Hypothalamus (tissue), 51 donors: ENCODE measurements at places on chromosomes 11 and 22.

- DNase-seq = no peak
These were observed 180.0 kb upstream of the NTM start for GRCh38 chr11:131190446-131190845.

DNA sequence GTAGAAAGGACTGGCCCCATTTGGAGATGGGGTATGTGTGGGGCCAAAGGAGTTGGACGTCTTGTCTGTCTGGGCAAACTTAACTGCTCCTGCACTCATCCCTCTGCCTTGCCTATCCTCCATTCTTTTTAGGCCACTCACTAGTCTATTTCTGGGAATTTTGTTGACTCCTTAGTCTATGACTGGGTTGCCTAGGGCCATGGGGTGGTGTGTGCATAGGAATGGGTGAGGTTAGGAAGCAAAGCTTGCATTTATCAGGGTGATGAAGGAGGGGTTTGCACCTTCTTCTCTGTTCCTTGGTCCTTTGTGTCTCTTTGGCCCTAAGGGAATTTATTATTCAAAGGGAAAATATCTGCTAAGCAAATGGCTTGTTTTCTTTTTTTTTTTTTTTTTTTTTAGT is 80.9 kb upstream of the OR9Q1 start:
- DNase-seq = no peak

GRCh38 chr11:117808784-117809183 is 11.8 kb upstream of the DSCAML1 start:
- no peak for DNase-seq

DNA sequence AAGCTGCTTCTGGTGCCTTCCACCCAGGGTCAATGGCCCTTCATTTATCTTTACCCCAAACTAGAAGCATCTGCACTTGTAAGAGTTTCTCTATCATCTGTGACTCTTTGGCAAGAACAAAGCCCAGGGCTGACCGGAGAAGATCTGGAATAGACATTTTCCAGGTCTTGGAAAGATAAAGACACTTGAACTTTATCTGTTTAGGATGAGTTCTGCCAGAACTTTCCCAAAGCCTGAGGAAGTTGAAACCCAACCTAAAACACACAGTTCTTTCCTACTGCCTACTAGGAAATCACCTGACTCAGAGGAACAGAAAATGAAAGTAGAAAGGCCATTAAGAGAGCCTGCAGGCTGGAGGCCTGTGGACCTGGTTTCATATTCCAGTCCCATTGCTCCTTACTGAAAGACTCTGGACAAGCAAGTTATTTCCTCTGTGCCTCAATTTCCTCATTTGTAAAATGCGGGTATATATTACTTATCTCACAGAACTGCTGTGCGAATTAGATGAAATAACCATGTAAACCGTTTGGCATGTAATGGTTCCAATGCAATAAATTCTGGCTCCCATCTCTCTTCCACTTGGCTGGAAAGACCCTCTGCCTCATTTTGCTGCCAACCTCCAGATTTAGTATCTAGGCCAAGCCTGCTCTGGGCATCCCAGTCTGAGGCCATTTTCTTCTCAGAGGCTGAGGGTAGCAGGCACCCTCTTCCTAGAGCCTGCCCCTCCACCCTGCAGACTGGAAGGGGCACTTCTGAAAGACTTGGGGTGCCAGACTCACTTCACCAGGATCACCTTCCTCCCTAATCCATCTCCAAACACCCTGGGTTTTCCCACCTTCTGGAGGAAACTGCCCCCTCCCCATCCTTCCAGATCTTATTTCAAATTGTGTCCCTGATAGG is 1.2 kb downstream of the UBE2L6 start:
- no peak for DNase-seq

- DNase-seq = no peak
These were observed 3.1 kb upstream of the MMP8 start for GRCh38 chr11:102727890-102728289.

- no peak for DNase-seq
These were observed 224.3 kb upstream of the C11orf87 start for GRCh38 chr11:109197656-109198055.

- DNase-seq = peak; percentile 42
These were observed 3.1 kb downstream of the CDC42EP1 start for GRCh38 chr22:37563153-37564081.

DNA sequence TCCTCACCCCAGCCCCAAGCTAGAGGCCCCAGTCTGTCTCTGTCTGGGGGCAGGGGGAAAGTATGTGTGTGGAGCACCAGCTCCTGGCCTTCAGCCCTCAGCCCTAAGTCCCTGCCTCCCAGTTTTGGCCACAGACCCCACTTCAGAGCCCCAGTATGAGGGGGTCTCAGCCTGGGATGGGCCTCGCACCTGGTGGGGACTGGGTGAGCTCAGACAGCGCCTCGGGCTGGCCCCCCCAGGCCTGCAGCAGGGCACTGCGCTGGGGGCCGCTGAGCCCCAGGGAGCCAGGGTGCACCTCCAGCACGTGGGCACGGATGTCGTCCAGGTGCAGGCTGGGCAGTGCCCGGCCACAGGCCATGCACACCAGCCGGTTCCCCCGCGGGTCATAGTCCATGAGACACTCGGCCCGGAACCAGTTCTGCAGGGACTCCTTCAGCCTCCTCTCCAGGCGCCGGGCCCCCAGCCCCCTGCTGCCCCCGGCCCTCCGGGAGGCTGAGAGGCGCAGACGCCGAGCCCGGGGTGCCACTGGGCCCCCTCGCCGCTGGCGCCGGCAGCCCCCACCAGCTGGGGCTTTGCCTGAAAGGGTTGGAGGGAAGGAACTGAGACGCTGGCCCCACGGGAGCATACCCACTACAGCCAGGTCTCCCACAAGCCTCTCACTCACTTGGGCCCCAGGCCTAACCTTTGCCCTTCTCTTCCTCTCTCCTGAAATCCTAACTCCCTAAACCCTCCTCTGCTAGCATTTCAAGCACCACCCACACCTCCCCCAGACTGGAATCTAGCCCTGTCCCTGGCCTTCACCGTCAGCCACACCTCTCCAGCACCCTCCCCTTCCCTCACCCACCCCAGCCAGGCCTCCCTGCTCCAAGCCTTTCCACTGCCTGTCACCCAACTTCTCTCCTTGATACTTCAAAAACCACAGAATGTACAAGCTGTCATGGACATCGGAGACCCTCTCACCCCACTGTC is 3.6 kb downstream of the ZFTA start:
- no peak for DNase-seq

GRCh38 chr22:50734343-50734771 is 3.6 kb upstream of the ACR start:
- DNase-seq = no peak

DNA sequence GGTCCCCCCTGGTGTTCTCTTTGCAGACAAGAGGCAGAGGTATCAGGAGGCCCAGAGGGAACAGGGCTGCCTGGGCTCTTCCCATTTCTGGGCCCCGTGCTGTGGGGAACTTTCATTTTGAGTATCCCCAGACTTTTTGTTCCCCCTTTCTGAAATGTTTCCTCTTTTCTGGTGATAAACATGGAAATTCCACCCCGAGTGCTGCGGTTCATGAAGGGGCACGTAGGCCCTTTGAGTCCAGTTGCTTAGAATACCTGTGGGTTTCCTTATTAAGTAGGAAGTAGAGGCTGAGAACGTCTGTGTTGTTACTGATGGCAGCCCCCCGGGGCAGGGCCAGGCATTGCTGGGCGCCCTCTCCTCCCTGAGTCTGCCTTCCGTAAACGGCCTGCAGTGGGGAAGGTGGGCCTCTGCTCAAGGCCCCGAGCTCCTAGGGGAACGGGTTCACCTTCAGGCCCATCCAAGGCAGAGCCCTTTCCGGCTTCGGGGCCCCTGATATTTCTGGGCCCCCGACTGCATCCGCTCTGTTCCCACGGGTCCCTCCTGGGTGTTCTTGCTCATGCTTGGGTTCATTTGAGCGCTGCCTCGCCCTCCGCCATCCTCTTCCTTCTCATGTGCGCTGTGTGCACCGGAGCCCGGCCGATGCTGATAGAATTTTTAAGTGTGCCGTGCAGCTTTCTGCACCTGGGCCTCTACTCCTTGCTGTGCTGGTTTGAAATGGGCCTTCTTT is 12.0 kb downstream of the TBC1D22A start:
- DNase-seq = peak; percentile 32

DNA sequence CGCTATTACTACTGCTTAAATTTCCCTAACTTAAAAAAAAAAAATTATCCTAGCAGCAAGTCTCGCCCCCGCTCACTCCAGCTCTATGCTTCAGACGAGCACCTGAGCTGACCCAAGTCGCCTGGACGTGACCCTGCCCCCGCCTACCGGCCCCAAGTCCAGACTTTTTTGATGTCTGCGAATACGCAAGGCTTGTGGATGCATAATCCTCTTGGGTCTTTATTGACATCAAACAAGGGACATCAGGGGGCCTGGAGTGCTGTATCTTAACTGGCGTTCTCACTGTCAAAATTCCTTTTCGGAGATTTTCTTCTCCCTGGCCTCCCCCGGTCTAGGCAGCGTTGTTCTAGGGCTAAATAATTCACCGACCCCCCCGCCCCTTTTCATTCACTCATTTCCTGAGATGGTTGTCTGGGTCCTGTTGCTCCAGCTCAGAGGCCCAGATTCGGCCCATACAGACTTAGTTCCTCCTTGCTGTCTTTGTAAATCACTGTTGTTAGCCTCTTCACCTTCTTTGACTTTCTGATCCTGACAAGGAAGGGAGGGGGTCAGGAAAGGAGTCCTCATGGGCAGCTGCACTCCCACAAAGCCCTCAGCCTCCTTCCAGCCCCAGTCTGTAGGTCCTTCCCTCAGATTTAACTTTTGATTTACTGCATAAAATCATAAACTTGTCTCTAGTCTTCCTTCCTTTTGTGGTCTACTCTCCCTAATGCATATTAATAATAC is 601 bp upstream of the LRP4 start:
- no peak for DNase-seq

DNA sequence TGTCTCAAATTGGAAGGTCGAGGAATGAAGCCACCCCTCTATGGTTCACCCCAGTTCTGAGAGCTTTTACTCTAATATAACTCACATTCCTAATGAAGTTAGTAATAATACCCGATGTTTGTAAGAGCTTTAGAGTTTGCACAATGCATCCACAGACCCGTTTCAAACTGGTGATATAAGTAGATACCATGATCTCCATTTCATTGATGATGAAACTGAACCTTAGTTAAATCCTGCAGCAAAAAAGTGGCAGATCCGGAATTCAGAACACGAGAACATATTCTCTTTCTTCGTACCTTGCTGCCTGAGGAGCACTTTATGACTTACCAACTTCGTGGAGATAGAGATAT is 757 bp upstream of the RBFOX2 start:
- no peak for DNase-seq

DNA sequence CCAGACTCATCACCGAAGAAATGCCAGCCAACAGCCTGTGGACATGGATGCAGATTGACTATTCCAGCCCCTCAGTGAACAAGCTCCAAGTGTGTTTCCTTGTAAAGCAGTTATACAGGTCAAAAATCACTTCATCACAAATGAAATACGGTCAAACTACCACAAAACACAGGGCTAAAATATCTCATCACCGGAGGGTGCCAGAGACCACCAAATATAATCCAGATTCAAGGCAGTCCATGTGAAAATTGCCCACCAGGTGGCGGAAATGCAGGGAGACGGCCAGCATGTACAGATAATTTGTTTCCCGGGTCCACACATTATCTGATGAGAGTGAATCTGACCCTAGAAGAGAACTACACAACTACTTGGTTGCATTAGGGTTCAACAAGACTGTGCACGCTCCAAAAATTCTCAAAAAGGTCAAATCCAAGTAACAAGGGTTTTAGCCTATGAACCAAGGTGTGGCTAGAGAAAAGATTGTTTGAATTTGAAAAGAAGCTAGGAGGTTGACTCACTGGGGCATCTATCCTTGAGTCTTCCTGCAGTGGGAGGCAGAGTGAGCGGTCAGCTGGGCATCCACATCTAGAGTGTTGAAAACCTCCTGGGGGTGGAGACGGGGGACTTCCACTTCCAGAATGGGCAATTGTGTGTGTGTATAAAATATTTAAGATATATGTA is 71.7 kb downstream of the IGLL5 start:
- peak; percentile 76 for DNase-seq

GRCh38 chr22:19891317-19892256 is 36.9 kb upstream of the GNB1L start:
- DNase-seq = no peak

GRCh38 chr22:26849575-26849974 is 192.2 kb downstream of the MIAT start:
- DNase-seq = no peak

GRCh38 chr22:44293034-44293433 is 19.7 kb downstream of the SHISAL1 start:
- DNase-seq = no peak

DNA sequence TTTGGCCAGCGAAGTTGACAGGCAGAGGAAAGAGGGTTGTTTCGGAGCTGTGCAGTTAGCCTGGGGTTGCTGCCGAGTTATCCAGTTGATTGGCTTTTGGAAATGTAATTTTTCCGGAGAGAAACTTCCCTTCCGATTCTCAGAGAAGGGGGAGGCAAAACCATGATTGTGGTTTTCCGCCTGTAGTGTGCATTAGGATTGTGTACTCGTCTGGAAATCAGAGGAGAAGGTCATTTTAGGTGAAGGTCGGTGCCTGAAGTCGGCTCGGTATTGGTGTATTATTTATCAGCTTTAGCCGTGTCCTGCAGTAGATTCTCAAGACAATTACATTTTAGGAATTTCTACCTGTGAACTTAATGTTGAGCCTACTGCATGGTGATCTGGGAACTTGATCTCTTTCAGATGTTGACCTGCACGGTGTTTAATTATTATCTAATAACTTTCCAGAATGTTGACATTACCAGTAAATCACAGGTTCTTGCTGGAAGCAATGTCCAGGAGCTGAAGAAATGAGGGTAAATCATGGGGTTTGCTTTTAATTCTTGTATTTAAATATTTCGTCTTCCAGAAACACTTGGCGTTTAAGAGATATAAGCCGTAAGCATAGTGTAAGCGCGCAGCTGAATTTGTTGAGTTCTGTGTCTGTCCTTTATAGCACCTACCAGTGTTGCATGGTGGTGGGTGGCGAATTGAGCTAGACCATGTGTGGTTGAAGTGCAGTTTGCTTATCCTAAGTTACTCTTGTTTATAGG is 1.3 kb downstream of the ARHGEF12 start:
- no peak for DNase-seq

DNA sequence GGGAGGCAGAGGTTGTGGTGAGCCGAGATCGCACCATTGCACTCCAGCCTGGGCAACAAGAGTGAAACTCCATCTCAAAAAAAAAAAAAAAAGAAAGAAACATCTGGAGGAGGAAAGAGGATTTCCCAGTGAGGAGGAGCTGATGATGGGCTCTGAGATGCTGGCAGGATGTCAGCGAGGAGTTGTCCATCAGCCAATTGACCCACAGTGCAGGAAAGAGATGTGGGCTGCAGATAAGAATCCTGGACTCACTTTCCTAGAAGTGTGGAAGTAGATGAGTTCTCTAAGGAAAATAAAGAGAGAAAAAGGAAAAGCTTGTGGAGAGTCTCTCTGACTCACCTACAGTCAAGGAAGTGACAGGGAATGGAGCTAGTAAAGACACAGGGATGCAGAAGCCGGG is 9.7 kb downstream of the IZUMO1R start:
- no peak for DNase-seq

- no peak for DNase-seq
These were observed 4.7 kb downstream of the TNNT3 start for GRCh38 chr11:1924181-1924580.

GRCh38 chr11:74106124-74106523 is 64.7 kb downstream of the C2CD3 start:
- no peak for DNase-seq

GRCh38 chr11:86256608-86257007 is 12.1 kb downstream of the EED start:
- no peak for DNase-seq
